SK-MEL-5 (cell line): ENCODE measurements at places on chromosomes 5 and 9. TPM values are rescaled to one million over a fixed set of nuclear protein-coding genes. Genes with fewer than 3 reads are reported as not detected.

GRCh38 chr9:131867611-131868192 is 127.8 kb upstream of the RAPGEF1 start:
- no peak for DNase-seq

The WWC1 gene
- 12.7 and 13.2 TPM in 2 replicates for total RNA-seq

DNA sequence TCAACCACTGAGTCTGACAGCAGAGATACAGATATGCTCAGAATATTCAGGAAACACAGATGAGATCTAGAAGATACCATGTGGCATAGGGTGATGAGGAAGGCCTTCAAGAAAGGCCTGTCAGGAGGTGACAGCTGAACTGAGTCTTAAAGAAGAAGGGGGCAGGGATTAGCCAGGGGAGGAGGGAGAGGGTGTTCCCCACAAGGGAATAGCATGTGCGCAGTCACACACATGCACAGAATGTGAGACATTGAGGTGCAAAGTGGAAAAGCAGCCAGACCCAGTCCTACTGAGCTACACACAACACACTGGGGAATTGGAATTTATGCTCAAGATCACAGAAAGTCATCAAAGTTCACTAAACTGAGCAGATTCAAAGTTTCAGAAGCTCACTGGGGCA is 3.0 kb upstream of the SLC25A48 start:
- DNase-seq, result no peak

DNA sequence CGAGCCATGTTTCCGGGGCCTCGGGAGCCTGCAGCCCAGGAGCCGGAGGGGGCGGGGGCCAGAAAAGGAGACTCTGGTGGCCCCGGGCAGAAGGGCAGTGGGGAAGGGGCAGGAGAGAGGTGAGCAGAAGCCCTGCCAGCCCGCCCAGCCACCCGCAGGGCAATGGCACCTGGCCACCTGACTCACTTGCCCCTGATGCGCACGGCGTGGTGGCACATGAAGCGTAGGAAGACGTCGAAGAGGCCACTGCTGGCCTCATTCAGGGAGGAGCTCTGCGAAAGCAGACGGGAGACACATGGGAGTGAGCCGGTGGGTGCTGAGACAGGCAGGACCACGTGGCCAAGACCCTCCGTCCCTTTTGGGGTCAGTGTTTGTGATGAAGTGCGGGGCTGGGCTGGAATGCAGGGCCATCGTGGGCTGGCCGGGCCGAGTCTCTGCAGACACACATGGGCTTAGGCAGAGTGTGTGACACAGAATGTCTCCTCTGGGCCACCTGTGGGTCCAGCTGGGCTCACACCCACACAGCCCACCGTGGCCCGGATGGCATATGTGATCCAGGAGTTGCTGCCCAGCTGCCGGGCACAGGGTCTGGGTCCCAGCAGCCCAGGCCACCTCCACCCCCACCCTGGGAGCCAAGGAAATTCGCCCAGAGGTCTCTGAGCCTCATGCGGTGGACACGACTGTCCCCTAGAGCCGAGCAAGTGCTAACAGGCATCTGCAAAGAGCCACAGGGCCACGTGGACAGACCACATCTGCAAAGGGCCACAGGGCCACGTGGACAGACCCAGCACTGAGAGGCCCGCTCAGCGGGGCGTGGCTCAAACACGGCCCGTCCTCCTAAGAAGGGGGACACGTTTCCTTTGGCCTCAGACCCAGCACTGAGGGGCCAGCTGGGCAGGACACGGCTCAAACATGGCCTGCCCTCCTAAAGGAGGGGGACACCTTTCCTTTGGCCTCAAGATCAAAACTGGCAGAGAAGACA is 23.6 kb downstream of the TERT start:
- no peak for DNase-seq

The DCTN3 gene
- total RNA-seq, result 59.7 and 70.2 TPM in 2 replicates

The FBLL1 gene
- 0.80 and 0.95 TPM in 2 replicates for total RNA-seq

GRCh38 chr5:178931846-178932760 is 8.9 kb upstream of the ZNF454 start:
- no peak for DNase-seq

DNA sequence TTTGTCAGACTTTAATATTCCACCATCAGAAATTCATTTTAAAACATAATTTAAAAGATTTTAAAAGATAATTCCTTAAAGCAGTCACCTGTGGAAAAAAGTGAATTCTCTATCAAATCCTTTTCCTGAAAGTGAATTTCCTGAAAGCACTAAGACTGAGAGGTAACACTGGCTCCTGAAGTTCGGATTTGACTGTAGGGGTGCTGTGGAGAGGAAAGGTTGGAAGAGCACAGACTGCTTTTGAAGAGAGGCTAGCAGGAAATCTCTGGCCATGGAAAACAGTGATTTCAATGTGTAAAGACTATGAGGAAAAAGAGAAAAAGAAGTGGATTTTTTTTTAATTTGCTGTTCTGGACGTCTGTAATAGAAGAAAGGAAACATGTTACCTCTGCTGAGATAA is 35.7 kb upstream of the TMEM161B start:
- DNase-seq, result no peak

The LCP2 gene
- 0.26 and 0.51 TPM in 2 replicates for total RNA-seq

DNA sequence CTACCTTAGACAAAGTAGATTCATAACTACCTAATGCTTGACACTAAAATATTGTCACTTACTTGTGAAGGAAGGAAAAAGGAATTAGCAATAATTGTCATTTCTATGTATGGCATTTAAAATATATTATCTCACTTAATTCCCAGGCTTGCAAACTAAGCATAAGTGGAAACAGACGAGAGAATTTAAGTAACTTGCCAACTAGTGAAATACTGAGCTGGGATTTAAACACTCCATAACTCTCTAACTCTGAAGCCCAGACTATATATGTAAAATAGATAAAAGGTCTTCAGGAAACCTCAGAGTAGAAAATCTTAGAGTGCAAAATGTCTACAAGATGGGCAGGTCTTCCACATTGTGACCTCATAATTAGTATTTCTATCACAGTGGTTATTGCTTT is 257.8 kb downstream of the SAXO1 start:
- no peak for DNase-seq

GRCh38 chr5:156221816-156222215 is 105.1 kb upstream of the SGCD start:
- DNase-seq, result no peak

- DNase-seq, result no peak
Measured at GRCh38 chr9:75937521-75938258, 47.2 kb downstream of the PCSK5 start.

The CDKN2B gene
- total RNA-seq, result not detected in 2 replicates

The ZMAT2 gene
- total RNA-seq, result 53.4 and 58.9 TPM in 2 replicates

- DNase-seq, result no peak
Measured at GRCh38 chr5:95595289-95595931, 24.5 kb upstream of the GPR150 start.
